ENCODE measurements at places on chromosomes 2 and 18.

GRCh38 chr18:58674159-58674558, 2.9 kb downstream of the MALT1 start:
- DNase-seq: no peak

DNA sequence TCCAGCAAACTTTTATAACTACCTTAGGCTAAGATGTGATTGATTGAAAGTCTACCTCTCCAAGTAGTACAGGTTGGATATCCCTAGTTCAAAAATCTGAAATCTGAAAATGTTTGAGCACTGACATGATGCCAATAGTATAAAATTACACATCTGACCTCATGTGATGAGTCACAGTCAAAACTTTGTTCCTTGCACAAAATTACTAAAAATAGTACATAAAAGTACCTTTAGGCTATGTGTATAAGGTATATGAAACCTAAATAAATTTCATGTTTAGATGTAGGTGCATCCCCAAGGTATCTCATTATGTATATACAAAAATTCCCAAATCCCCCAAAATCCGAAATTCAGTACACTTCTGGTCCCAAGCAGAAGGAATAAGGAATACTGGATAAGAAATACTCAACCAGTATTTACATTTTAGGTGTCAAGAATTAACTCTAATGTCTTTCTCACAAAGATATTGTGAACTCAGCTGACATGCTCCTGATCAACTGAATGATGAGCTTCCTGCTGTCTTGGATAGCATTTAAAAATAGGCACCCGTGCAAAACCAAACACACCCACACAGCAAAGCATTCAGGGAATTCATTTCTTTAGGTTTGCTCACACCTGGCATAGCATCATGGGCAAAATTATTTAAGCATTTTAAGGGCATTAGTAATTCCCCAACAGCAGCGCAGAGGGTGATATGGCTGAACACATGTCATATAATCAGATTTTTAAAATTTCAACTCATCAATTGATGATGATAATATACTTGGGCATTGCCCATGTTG, 497.4 kb upstream of the MEIS1 start:
- no peak for DNase-seq

DNA sequence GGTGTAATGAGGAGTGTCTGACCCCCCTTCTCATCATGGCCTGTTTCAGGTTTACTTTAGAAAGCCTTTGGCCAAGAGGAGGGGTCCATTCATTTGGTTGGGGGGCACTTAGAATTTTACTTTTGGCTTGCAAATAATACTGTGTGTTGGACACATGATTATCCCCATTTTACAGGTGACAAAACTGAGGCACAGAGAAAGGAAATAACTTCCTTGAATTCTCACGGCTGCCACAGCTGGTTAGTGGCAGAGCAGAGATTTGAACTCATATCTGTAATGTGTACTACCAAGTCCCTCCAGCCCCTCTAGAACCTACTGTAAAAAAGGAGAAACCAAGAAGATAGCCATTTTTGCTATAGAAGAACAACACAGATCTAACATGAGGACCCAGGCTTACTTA, 124.8 kb upstream of the NDUFV2 start:
- no peak for DNase-seq

- no peak for DNase-seq
These were observed 424.8 kb upstream of the ZEB2 start for GRCh38 chr2:144944546-144945220.

- no peak for DNase-seq
These were observed 161.4 kb downstream of the RPIA start for GRCh38 chr2:88852753-88853402.

- DNase-seq: peak; percentile 14
These were observed 141.5 kb downstream of the CDC42EP3 start for GRCh38 chr2:37529830-37530415.

GRCh38 chr2:151756820-151757219, 22.5 kb upstream of the NEB start:
- no peak for DNase-seq

GRCh38 chr18:79862562-79862961, 64.8 kb downstream of the KCNG2 start:
- no peak for DNase-seq

- peak; percentile 8 for DNase-seq
These were observed 181.5 kb upstream of the ACVR2A start for GRCh38 chr2:147663153-147663961.

GRCh38 chr2:79446313-79446712, 66.5 kb upstream of the CTNNA2 start:
- no peak for DNase-seq

DNA sequence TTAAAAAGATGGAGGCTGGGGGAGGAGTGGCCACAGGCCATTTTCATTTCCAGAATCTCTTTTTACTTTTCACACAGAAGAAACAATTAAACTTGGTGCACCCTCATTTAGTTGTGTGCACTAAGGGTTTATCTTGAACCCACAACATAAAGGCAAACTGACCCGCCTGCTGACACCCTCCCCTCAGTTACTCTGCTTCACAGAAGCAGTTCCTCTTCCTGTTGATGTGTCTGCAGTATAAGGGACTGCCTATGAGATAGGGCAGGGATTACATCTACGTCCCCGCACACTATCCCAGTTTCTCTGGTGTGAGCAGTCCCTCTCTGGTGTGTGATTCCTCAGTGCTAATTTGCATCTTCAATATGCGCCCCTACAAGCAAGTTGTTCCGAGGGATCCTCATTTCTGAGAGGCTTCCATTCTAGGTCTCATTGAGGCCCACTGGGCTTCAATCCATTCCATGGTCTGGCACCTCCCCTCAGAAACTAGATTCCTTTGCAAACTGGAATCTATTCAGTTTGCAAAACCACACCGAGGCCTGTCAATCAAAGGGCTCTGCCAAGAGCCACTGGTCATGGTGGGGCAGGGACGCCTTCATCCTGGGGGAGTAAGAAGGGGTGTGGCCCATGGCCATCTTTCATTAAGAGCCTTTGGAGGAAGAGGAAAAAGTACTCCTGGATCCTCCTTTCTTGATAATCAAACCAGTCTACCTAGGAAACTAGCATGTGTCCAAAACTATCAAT, 12.3 kb downstream of the CREG2 start:
- DNase-seq: no peak

DNA sequence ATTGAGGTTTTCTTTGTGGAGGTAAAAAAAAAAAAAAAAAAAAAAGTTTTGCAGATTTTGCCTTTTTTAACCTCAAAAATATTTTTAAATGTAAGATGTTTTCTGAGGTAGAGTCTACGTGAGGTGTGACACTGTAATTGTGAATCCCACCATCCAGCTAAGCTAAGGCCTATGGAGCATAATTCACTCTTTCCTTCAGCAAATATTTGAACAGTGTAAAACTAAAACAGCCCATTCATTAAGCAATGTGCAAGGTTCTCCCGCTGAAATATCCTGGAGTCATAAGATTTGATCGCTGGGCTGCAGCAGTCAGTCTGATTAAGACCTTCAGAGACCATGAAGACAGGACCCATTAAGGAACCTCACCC, 105.1 kb downstream of the HNRNPLL start:
- no peak for DNase-seq

DNA sequence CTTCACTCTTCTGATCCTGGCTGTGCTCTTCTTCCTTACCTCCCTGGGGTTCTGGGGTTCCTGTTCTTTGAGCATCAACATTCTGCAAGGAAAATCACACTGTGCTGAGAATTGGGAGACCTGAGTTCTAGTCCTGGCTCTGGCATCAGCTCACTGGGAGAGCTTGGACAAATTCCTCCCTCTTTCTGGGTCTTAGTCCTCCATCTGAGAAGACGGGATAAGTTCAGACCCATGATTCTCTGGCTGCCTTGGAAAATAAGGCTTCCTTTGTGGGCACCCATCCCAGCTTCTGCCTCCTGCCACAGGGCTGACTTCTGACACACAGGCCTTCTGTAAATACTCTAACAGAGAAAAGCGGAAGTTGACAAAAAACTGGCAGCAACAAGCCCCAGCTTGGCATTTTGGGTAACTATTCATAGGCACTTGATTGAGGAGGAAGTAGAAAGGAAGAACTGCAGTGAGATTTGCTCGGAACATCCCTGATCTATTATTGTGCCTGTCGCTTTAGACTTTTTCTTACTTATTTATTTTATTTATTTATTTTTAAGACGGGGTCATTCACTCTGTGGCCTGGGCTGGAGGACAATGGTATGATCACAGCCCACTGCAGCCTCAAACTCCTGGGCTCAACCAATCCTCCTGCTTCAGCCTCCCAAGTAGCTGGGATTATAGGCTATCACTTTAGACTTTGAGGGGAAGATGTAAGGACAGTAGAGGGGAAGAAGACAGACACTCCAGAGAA, 7.9 kb downstream of the PCBP1 start:
- DNase-seq: peak; percentile 67

DNA sequence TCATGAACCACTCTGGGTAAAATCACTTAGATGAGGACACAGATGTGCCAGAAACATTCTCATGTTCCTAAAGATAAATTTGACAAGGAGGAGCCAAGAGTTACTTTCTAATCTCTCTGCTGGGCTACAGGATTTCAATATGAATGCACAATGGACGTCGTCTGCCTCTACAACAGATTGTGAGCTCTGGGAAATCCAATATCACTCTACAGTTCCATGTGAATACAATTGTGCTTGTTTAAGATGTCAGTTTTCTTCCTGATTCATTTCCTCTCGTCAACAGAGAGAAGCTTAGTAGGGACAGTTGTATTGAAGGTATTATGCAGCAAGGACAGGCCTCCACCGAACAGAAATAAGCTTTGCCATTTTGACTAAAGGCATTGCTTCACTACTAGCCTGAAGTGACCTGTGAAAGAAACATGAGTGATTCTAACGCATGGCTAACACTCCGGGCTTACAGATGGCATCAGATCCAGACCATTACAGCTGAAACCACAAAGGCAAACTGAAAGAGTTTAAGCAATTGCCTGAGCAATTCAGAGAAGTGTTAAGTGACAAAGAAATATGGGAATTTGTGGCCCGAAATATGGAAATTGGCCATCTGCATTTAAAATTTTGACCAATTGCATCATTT, 1591.5 kb downstream of the LRP1B start:
- DNase-seq: no peak

- DNase-seq: peak; percentile 85
These were observed 269.8 kb downstream of the TNS1 start for GRCh38 chr2:217732992-217733391.
